ENCODE measurements at places on chromosomes 2 and 18.
A peak's percentile ranks its signal among the peaks of the same experiment; 100 is the strongest.

DNA sequence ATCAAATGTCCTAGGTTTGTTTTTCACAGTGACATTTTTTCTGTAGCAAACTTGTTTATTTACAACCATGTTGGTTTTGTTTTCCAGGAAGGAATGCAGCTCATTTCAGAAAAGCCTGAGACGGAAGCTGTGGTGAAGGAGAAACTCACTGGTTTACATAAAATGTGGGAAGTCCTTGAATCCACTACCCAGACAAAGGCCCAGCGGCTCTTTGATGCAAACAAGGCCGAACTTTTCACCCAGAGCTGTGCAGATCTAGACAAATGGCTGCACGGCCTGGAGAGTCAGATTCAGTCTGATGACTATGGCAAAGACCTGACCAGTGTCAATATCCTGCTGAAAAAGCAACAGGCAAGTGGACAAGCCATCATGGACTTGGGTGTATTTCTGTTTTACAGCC, 79.2 kb upstream of the EML6 start:
- DNase-seq, result no peak

DNA sequence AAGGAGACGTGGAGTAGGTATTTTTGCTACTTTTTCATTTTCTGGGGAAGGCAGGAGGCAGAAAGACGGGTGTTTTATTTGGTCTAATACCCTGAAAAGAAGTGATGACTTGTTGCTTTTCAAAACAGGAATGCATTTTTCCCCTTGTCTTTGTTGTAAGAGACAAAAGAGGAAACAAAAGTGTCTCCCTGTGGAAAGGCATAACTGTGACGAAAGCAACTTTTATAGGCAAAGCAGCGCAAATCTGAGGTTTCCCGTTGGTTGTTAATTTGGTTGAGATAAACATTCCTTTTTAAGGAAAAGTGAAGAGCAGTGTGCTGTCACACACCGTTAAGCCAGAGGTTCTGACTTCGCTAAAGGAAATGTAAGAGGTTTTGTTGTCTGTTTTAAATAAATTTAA, 3.4 kb downstream of the FZD7 start:
- DNase-seq, result peak; percentile 45

DNA sequence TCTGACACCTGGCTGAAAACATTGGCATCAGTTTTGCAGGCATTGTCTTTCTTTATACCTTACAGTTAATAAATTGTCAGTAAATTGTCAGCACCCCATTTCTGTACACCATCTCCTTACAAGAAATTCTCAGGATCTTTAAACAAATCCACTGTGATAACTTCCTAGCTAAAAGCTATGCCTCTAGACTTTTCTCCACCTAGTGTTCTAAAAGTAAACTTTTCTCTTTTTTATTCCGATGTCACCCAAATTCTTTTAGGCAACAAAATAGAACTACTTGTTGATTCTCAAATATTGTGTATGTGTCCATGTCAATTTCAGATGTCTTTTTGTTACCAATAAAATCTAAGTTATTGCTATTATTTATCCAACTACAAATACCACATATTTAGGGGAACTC, 617.4 kb upstream of the NRXN1 start:
- no peak for DNase-seq

GRCh38 chr2:31197669-31198068, 19.6 kb downstream of the CAPN14 start:
- DNase-seq, result no peak

- DNase-seq, result no peak
These were observed 166.9 kb upstream of the NCK2 start for GRCh38 chr2:105577762-105578161.

- DNase-seq, result no peak
These were observed 200.5 kb upstream of the RND3 start for GRCh38 chr2:150688016-150688415.

DNA sequence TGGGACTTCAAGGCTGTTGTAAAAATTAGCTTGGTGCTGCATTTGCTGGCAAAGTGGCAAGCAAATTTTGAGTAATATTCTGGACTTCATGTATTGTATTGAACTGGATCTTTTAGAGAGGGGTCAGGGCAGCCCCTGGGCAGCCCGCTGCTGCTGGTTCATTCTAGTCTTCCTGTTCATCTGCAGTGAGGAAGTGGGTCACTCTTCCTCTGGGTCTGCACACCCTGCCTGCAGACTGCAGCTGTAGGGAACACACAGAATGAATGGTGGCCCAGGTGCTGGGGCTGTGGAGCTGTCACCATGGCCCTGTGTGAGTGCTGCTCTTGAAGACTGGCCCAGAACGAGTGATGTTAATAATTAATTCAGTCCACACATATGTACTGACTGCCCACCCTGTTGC, 9.4 kb downstream of the SH3RF3 start:
- DNase-seq, result no peak

GRCh38 chr2:230636684-230637271, 75.9 kb upstream of the CAB39 start:
- DNase-seq, result no peak

DNA sequence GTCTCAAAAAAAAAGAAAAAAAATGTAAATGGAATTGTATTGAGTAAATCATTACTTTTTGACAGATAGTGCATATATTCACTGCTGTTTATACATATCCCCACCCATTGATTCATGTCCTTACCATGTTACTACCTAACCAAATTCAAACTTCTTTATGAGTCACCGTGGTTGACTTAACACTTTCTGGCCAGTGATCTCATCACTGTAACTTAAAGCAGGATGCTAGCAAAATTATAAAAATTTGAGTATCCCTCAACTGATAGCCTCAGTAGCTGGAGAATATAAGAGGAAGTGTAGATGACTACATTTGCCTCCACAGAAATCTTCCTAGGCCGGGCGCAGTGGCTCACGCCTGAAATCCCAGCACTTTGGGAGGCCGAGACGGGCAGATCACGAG, 13.4 kb downstream of the CNOT9 start:
- peak; percentile 99 for DNase-seq

- DNase-seq, result peak; percentile 77
These were observed 4.9 kb downstream of the KLHL30 start for GRCh38 chr2:238143239-238143951.

DNA sequence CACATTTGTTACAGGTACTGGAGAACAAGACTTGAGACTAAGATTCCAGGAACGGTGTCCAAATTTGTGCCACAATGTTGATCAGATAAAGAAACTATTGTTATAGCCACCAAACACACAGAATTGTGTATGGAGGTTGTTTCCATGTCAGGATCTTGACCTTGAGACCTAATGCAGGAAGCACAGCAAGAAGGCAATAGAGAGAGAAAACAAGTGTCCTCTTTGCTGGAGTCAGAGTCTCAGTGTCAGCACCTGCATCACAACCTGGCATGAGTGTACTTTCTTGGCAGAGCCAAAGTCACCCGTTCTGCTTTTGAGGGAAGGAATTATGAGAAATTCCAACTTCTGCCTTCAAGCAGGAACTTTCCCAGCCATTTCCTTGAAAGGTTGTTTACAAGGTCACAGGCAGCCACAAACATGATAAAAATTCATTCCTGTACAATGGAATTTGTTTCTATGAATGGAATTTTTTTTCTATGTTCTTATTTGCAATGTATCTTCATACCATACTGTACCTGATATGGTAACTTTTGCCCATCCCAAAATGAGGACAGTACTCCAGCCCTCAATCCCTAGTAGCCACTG, 118.4 kb downstream of the PKP4 start:
- no peak for DNase-seq

- DNase-seq, result no peak
These were observed 121.8 kb downstream of the GLI2 start for GRCh38 chr2:120857422-120857821.

DNA sequence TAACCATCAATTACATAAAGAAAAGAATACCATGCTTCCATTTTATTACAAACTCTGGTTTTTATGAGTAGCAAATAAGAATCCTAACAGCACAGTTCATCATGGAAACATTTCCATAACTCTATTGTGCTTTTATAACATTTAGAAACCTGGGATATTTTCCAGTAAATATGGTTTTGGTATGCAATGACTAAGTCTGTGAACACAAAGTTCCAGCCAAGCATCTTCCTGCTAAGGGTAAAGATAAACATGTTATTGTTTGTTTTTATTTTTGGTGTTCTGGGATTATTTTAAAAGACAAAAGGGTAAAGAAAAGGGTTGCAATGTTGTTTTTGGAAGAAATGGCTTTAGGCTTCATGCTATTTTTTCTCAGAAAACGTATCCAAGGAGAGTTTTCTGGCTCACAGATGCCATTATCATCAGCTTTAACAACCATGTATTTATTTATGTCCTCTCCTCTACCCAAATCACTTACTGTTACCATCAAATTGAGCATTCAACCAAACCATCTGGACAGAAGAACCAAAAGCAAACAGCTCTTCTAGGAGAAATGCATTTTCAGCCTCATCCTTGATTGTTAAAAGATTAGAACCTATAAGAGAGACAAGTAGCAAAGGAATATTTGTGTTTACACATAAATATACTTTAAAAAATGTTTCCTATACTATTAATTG, 116.0 kb downstream of the PLA2R1 start:
- DNase-seq, result peak; percentile 23

DNA sequence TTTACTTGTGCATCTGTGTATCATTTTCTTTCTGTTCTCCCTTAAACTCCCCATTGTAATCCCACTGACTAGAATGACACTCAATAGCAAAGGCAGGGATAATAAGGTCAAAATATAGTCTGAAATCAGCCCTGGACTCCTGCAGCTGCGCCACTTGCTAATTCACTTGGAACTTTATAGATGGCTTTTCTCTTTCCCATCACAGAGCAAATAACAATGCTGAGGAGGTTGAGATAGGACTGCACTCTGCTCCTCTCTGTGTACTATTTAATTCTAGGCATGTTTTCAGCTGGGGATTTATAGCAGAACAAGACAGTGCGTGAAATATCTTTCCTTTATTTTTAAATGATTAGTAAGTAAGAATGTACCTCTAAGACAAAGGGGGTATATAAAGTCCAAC, 324.2 kb downstream of the LNPK start:
- DNase-seq, result no peak

GRCh38 chr2:36404318-36404717, 48.7 kb downstream of the CRIM1 start:
- DNase-seq, result peak; percentile 81

All from ELR (cell line).